ENCODE measurements at places on chromosomes 4 and X. TPM values are rescaled to one million over a fixed set of nuclear protein-coding genes. Genes with fewer than 3 reads are reported as not detected.

The GABRG1 gene
- 4.1 TPM for total RNA-seq

The NAT8L gene
- 3.5 TPM for total RNA-seq

The RBM47 gene
- 18.8 TPM for total RNA-seq

The TCEAL3 gene
- 18.3 TPM for total RNA-seq

The TECRL gene
- total RNA-seq, result 1.2 TPM

The USP17L10 gene
- not detected for total RNA-seq

The TKTL2 gene
- total RNA-seq, result 0.33 TPM

The TLR2 gene
- 8.7 TPM for total RNA-seq

The PAK3 gene
- total RNA-seq, result 31.3 TPM

The IL21 gene
- total RNA-seq, result not detected

The TMEM35A gene
- 24.5 TPM for total RNA-seq

The MAGEA1 gene
- not detected for total RNA-seq

The PCDH7 gene
- 84.9 TPM for total RNA-seq

The RP2 gene
- total RNA-seq, result 19.2 TPM

The GAB3 gene
- 4.3 TPM for total RNA-seq

Measured in camera-type eye (tissue), 1 donor.